CD8-positive, alpha-beta T cell (primary cell): ENCODE measurements at places on chromosomes 6 and 20. TPM values are rescaled to one million over a fixed set of nuclear protein-coding genes. Genes with fewer than 3 reads are reported as not detected.

Gene WFDC5
- not detected for total RNA-seq

GRCh38 chr6:170226647-170227046, 64.2 kb downstream of the DLL1 start:
- DNase-seq, result no peak

GRCh38 chr6:30037182-30037788, 23.8 kb upstream of the POLR1H start:
- DNase-seq, result peak; percentile 14

- DNase-seq, result no peak
Observed at GRCh38 chr20:5156675-5157448, 30.1 kb downstream of the CDS2 start.

DNA sequence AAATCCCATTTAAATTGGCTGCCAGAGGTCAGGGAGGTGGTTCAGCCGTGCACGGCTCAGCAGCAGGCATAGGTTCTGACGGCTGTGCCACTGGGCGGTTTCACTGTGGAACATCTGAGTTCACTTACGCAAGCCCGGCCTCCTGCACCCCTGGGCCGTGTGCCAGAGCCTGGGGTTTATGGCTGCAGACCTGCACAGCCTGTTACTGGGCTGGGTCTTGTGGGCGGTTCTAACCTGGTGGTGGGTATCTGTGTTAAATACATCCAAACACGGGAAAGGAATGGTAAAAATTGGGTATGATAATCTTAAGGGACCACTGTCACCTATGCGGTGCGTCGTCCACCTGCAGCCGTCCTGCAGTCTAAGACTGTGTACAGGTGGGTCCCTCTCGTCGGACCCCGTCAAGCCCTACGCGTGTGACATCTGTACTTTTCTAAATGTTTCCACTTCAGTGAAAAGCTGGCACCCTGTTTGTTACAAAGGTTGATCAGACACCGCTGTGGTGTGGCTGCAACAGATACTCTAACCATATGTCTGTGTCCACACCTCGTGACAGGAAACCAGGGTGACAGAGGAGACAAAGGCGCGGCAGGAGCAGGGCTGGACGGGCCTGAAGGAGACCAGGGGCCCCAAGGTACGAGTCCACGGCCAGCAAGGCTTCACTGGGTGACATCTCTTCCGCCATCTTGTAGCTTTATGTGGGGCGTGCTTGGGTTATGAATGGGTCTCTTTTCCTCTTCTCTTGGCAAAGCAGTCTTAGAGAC, 21.5 kb downstream of the COL9A3 start:
- no peak for DNase-seq

DNA sequence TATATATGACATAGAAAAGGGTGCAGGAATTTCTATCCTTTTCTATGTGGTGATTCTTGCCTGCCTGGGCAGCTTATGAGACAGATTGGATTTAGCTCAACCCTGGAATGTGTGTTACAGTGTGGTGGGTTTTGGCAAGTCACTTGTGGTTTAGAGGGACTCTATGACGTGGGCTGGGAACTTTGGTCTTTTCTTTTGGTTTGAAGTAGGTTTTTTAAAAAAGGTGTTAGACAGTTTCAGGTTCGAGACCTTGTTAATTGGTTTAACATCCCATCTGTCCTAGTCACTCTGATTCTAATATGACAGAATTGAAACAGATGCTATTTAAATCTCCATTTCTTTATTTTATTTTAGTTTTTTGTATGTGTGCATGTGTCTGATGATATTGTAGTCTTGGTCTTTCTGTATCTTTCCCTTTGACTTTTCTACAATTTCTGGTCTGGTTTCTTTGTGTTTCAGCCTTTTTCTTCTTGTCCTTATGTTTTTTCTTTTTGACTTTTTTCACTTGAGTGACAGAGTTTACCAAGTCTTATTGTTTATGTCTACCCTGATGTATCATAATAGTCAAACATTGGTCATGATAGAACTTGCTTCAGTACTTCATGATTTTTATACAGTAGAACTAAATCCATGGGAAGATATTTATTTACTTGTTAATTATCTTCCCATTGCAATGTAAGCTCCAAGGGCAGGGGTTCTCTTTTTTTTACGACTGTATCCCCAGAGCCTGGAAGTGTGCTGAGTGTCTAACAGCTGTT, 174.3 kb downstream of the CDKAL1 start:
- peak; percentile 17 for DNase-seq

Gene NKAIN4
- not detected for total RNA-seq

GRCh38 chr20:61346996-61347395, 94.9 kb downstream of the CDH4 start:
- no peak for DNase-seq

Gene HLA-DMB
- 9.9 TPM for total RNA-seq

Gene LPA
- total RNA-seq, result not detected

- no peak for DNase-seq
Observed at GRCh38 chr20:16694161-16694560, 35.7 kb upstream of the SNRPB2 start.

- DNase-seq, result peak; percentile 51
Observed at GRCh38 chr6:13486679-13487121, 700 bp downstream of the GFOD1 start.

Gene NFATC2
- 32.6 TPM for total RNA-seq

Gene SLC22A2
- not detected for total RNA-seq

GRCh38 chr6:47352194-47352920, 42.7 kb upstream of the TNFRSF21 start:
- DNase-seq, result no peak

GRCh38 chr20:61575151-61575937, 323.3 kb downstream of the CDH4 start:
- no peak for DNase-seq

- no peak for DNase-seq
Observed at GRCh38 chr6:33248643-33248931, 23.1 kb downstream of the VPS52 start.

DNA sequence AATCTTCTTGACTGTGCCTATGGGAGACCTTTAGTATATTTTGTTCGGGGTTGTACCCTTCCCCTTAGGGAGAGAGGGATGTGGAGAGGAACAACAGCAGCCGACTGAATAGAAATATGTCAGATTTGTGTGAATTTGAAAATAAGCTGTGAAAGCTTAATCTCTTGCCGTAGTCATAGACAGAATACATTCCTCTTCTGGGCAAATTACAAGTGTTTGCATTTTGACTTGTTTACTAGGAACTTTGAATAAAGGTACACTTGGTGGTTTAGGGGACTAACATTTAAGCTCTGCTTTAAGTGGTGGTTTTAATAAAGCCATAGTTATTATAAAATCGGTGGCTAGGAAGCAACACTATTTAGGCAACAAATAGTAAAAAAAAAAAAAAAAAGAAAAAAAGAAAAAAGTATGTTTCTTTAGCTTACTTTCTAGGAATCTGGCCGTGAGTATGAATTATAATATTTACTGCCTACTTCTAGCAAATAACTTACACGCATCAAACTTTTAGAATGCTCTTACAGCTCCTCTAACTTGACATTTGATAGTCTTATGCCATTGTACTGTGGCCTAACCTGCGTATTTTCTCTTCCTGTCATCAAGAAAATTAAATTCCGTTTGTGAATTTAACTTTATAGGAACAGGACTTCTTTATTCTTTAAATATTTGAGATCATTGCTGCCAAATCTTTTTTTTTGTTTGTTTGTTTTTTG, 65.1 kb downstream of the ZBTB2 start:
- no peak for DNase-seq

GRCh38 chr6:143130928-143131327, 70.2 kb downstream of the AIG1 start:
- DNase-seq, result no peak
